ENCODE measurements at places on chromosomes 16 and 17.

GRCh38 chr17:63398680-63399079, 47.4 kb downstream of the CYB561 start:
- no peak for DNase-seq

- DNase-seq, result peak; percentile 38
These were observed 539 bp upstream of the VAMP2 start for GRCh38 chr17:8162997-8163977.

DNA sequence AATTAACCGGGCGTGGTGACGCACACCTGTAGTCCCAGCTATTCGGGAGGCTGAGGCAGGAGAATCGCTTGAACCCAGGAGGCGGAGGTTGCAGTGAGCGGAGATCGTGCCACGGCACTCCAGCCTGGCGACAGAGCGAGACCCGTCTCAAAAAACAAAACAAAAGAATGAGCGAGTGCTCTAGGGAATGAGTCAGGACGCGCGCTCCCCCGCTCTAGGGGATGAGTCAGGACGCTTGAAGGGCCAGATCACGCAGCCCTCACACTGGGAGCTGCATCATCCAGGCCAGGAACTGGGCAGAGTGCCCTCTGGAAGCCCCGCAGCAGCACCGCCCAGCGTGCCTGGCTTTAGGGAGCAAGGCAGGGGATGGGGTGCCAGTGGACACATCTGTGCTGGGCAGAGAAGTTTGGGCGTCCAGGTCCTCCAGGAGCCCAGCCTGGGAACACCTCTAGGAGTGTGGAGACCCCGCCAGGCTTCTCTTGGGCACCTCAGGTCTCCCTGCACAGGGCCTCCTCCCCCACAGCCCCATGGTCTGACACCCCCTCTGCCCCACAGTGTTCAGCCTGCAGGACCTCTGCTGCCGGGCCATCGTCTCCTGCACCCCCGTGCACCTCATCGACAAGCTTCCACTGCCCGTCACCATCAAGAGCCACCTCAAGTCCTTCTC, 3.9 kb upstream of the WFIKKN1 start:
- DNase-seq, result no peak

DNA sequence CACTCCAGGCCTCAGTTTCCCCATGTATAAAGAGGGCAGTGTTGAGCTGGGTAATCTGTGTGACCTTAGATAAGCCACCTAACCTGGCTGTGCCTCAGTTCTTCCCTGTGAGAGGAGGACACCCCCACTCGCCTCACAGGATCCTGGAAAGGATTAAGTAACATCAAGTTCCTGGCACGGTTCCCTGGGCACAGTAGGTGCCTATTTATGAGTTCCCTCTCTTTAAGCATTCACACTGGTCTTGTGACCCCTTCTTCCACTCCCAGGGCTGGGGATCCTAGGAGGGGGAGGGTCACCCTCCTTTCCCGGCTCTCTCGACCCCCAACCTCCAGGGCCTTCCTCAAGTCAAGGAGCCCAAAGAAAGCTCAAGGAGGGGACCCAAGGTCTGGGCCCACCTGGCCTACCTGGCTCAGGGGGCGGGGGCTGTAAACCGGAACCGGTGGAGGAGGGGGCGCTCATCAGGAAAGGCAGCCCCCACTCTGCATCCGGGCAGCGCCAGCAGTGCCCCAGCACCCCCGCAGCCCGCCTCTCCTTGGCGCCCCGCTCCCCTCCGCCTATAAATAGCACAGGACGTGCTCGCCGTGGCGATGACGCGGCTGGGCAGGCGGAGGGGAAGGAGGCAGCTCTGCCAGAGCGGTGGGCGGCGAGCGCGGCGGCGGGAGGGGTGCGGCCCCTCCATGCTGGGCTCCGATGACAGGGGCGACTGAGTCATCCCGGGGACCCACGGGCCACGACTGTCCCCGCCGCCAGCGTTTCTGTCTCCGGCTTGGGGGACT, 9.4 kb downstream of the RPL19 start:
- DNase-seq, result peak; percentile 78

Measured in activated CD4-positive, alpha-beta T cell treated with anti-CD3 and anti-CD28 coated beads for 48 hours (primary cell).